Heart right ventricle (tissue), 16 donors: ENCODE measurements at places on chromosomes 1 and 21. TPM values are rescaled to one million over a fixed set of nuclear protein-coding genes. Genes with fewer than 3 reads are reported as not detected.

SLC5A3 gene
- total RNA-seq = 2.0 TPM

TNFSF4 gene
- 0.26 TPM for total RNA-seq

STUM gene
- 1.4 TPM for total RNA-seq

ADORA3 gene
- total RNA-seq = 0.17 TPM

KRTAP10-2 gene
- not detected for total RNA-seq

PLOD1 gene
- total RNA-seq = 44.0 TPM

FAM72C gene
- total RNA-seq = not detected

DNA sequence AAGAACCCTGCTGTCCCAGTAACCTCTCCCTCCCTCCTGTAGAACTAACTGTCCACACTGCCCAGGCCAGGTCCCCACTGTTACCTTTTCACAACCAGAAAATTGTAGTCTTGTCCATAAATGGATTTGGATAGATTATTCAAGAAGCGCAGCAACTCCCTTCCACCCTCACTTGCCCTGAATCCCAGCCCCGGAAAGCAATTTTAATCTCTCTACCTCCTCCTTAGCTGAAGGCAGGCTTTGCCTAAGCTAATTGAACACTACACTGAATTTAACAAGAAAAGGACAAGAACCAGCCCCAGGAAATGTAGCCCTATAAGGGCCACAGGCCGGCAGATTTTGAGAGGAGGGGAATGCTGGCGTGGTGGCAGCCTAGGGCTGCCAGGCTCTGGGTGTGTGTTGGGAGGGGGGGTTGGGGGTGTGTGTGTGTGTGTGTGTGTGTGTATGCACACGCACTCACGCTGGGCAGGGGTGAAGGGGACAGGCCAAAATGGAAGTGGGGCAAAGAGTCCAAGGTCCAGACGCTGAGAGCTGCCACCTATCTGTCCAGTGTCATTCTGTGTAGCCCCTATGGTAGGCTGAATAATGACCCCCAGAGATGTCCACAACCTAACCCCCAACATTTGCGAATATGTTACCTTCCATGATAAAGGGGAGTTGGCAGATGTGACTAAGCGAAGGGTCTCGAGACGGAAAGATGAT, 10.8 kb upstream of the IFNGR2 start:
- DNase-seq = no peak
- no peaks in the 10 kb centered on the region for H3K4me1 ChIP-seq
- H3K4me3 ChIP-seq = no peak overlapping the region
- no peaks in the 10 kb centered on the region for H3K27me3 ChIP-seq
- no peaks in the 10 kb centered on the region for H3K36me3 ChIP-seq

GRCh38 chr1:67713057-67713846, 28.3 kb downstream of the GADD45A start:
- no peak for DNase-seq
- peaks cover 68% of the 10 kb centered on the region for H3K4me1 ChIP-seq
- H3K36me3 ChIP-seq = no peaks in the 10 kb centered on the region
- H3K27me3 ChIP-seq = no peaks in the 10 kb centered on the region
- H3K4me3 ChIP-seq = no peak overlapping the region

DNA sequence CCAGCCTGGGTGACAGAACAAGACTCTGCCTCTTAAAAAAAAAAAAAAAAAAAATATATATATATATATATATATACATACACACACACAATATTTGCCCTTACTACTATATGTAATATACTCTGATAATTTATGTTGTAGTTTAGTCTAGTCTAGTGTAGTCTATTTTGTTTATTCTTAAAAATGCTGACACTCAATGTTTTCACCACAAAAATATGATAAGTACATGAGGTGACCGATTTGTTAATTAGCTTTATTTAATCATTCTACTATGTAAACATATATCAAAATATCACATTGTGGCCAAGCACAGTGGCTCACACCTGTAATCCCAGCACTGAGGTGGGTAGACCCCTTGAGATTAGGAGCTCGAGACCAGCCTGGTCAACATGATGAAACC, 19.8 kb upstream of the ZNF362 start:
- H3K4me3 ChIP-seq = no peak overlapping the region
- no peak for DNase-seq
- H3K36me3 ChIP-seq = no peaks in the 10 kb centered on the region
- H3K27ac ChIP-seq = no peak overlapping the region
- H3K4me1 ChIP-seq = peaks cover 23% of the 10 kb centered on the region

DNA sequence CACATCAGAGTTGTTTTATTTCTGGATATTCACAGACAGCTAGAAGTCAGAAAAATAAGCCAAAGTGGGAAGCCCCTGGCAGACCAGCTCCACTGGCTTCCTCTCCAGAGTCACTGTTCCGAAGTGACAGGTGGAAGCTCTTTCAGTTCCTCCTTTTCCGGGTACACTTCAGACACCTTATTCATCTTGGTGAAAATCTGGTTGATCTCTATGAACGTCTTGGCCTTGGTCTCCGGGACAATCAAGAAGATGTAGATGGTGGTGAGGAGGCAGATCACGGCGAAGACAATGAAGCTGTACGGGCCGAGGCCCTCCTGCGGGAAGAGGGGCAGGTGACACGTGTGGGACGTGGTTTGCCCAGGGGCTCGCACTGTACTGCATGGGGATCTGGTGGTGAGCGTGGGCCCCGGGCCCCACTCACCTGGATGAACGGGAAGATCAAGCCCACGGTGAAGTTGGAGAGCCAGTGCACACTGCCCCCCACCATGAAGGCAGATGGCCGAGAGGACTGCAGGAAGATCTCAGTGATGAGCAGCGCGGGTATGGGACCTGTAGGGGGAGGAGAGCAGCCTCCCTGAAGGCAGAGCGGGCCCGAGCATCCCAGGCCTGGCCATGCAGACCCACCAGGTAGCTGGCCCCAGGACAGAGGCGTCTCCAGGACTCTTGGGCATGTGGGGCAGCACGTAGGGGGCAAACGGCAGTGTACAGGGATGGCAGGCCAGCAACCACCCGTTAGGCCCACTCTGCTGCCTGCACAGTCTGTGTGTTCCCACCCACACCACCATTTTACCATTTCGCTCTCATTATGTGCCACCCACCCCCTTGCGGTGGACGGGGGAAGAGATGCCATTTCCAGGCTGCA, 11.5 kb upstream of the SLC2A7 start:
- no peaks in the 10 kb centered on the region for H3K4me1 ChIP-seq
- no peak for DNase-seq
- H3K27ac ChIP-seq = no peak overlapping the region
- no peaks in the 10 kb centered on the region for H3K36me3 ChIP-seq

DNA sequence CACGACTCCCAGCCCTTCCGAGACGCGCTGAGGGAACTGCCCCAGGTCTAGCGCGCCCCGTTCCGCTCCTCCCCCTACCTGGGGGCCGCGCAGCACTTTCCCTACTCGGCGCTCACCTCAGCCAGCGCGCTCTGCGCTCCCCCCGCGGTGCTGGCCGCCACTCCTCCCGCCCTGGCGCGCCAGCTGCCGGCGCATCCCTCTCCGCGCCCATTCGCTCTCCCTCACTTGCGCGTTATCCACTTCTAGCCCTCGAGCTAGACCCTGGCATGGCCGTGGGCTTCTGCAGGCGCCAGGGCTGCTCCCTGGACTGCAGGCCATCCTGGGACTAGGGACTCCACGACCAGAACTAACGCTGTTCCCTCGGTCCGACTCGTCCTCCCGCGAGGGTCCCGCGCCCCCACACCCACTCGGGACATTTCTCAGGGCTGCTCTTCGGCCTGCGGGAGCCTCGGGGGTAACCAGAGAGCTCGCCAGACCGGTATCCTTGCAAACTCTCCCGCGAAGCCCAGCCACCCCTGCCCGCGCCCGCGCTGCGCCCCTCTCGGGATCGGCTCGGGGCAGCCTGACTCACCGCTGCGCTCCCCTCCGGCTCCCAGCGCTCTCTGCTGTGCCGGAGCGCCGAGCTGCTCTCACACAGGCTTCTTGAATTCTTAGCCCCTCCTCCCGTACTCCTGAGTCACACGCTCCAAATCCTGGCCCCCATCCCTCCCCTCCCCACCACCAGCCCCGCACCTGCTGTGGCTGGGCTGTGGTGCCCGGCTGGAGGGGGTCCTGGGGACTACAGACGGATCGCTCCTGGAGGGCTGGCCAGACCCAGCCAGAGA, at the start of gene NGF:
TSS of gene NGF (minus strand) at position 617 of the 824 bp plus-strand sequence. CDS start 51,454 bp downstream, outside the sequence.
- H3K36me3 ChIP-seq = no peaks in the 10 kb centered on the region
- H3K4me3 ChIP-seq = peak within 1 kb of the TSS; percentile 51
- H3K4me1 ChIP-seq = peaks cover 13% of the 10 kb centered on the region
- DNase-seq = peak; percentile 60
- H3K27ac ChIP-seq = peak within 1 kb of the TSS; percentile 84
- H3K27me3 ChIP-seq = peaks cover 7% of the 10 kb centered on the region

- H3K36me3 ChIP-seq = no peaks in the 10 kb centered on the region
- no peaks in the 10 kb centered on the region for H3K27me3 ChIP-seq
- no peak overlapping the region for H3K27ac ChIP-seq
- no peaks in the 10 kb centered on the region for H3K4me1 ChIP-seq
- H3K4me3 ChIP-seq = no peak overlapping the region
These were observed 139.9 kb downstream of the PTGER3 start for GRCh38 chr1:70907563-70908310.

GRCh38 chr1:21781815-21782348, 1.1 kb downstream of the USP48 start:
- DNase-seq = no peak
- no peaks in the 10 kb centered on the region for H3K36me3 ChIP-seq
- peak overlapping the region; percentile 99 for H3K27ac ChIP-seq
- H3K4me1 ChIP-seq = peaks cover 20% of the 10 kb centered on the region

DNA sequence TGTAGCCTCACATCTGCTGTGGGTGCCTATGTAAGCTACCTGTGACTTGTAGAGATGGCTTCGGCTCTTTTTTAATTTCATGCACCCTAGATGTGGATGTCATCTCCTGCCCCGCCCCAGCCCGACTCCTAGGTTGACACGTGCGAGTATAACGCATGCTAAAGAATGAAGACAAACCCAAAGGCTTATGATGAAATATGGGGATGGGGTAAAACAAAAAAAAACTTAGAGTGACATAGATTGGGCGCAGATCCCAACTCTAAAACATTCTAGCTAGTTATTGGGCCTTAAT, 613 bp upstream of the ERO1B start:
- H3K4me1 ChIP-seq = peaks cover 10% of the 10 kb centered on the region
- H3K36me3 ChIP-seq = no peaks in the 10 kb centered on the region
- H3K27ac ChIP-seq = no peak overlapping the region
- H3K4me3 ChIP-seq = peak overlapping the region; percentile 98

GRCh38 chr1:198942466-198942865, 303.6 kb downstream of the PTPRC start:
- H3K4me1 ChIP-seq = peaks cover 4% of the 10 kb centered on the region
- no peak overlapping the region for H3K27ac ChIP-seq
- H3K36me3 ChIP-seq = no peaks in the 10 kb centered on the region
- no peak overlapping the region for H3K4me3 ChIP-seq
- no peaks in the 10 kb centered on the region for H3K27me3 ChIP-seq

DNA sequence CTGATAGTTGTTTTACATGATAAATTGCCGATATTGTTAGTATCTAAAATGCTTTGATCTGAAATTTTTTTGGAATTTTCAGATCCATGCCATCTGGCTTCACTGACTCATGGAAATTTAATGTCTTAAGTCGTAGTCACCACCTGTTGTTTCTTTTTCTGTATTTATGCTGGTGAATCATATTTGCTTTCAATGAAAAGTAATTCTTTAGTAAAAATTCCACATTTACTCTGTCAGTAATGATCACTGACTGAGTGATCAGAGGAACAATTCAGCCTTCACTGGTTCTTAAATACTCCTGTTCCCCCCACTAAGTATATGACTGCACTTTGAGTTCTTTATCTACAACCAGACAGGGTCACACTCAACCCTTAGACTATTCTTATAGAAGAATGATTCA, 185.6 kb upstream of the NRIP1 start:
- H3K4me1 ChIP-seq = no peaks in the 10 kb centered on the region
- H3K4me3 ChIP-seq = no peak overlapping the region
- no peak for DNase-seq
- H3K27me3 ChIP-seq = no peaks in the 10 kb centered on the region

DNA sequence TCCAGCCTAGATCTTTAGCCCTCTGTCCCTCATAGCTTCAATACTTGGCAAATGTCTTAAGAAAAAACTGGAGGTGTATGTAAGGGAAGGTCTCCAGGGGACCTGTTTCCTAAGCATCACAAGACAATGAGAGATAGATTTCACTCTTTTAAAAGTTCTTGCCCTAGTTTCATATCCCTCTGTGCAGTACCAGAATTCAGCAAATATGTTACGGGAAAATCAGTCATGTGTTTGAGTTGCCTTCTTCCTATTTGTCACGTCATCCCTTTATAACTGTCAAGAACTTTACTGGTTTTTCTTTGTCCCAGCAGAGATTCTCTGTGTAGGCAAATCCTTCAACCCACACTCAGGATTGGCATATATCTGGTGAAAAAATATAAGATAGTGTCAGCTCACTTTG, 32.3 kb downstream of the DNASE2B start:
- H3K27ac ChIP-seq = no peak overlapping the region
- no peaks in the 10 kb centered on the region for H3K27me3 ChIP-seq
- H3K4me1 ChIP-seq = no peaks in the 10 kb centered on the region
- no peaks in the 10 kb centered on the region for H3K36me3 ChIP-seq

DNA sequence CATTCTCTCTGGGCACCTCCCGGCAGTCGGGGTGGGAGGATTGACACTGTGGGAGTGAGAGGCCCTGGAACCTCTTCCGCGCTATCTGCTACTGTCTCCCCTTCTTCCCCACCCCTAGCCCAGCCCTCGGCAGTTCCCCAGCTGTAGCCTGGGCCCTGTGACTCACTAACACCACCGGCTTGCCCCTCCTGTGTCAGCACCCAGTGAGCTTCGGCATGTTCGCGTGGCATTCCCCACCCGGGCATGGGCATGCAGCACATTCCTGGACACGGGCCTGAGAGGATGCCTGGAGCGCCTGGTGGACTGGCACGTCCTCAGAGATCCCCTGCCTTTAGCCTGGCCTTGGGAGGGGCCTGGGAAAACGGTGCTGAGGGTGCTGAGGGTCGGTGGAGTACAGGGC, 1.3 kb downstream of the CDK18 start:
- peaks cover 29% of the 10 kb centered on the region for H3K4me1 ChIP-seq
- peak overlapping the region; percentile 55 for H3K4me3 ChIP-seq
- peaks cover 11% of the 10 kb centered on the region for H3K27me3 ChIP-seq
- H3K27ac ChIP-seq = peak overlapping the region; percentile 91
- no peaks in the 10 kb centered on the region for H3K36me3 ChIP-seq

DNA sequence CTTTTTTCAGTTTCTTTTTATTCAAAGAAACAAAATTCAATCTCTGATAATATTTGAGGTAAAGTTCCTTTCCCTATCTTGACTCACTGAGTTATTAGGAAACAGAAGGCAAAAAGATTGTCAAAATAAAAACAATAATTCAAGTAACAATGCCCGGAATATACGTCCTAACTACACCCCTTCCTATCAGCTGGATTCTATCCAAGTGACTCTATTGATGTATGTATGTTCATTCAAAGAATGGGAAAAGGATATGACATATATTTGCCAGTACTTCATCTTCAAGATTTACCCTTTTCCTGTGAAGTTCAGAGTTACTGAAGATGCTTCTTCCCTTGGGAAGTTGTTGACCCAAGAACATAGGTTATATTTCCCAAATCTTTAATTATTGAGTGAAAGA, 13.7 kb downstream of the SPRTN start:
- no peak overlapping the region for H3K4me3 ChIP-seq
- H3K27me3 ChIP-seq = no peaks in the 10 kb centered on the region
- no peaks in the 10 kb centered on the region for H3K4me1 ChIP-seq
- H3K36me3 ChIP-seq = peaks cover 62% of the 10 kb centered on the region
- DNase-seq = no peak
- H3K27ac ChIP-seq = peak overlapping the region; percentile 30
